ENCODE measurements at places on chromosomes 12 and 14. TPM values are rescaled to one million over a fixed set of nuclear protein-coding genes. Genes with fewer than 3 reads are reported as not detected.

DPPA3 gene
- not detected for total RNA-seq

EIF2S3B gene
- total RNA-seq = 1.2 TPM

HSPB8 gene
- total RNA-seq = 18.9 TPM

LRTM2 gene
- total RNA-seq = not detected

ARHGEF25 gene
- total RNA-seq = 27.1 TPM

TAS2R46 gene
- total RNA-seq = 2.6 TPM

MMP19 gene
- total RNA-seq = 5.2 TPM

PSMA3 gene
- 89.0 TPM for total RNA-seq

SLC35E3 gene
- total RNA-seq = 3.2 TPM

TMEM132C gene
- total RNA-seq = not detected

VRTN gene
- not detected for total RNA-seq

NEK9 gene
- 50.1 TPM for total RNA-seq

ADAM21 gene
- total RNA-seq = 0.33 TPM

ANKS1B gene
- 1.2 TPM for total RNA-seq

KRT79 gene
- not detected for total RNA-seq

SLC17A8 gene
- total RNA-seq = not detected

ARF6 gene
- 59.4 TPM for total RNA-seq

NINJ2 gene
- total RNA-seq = 0.77 TPM

KCNK10 gene
- not detected for total RNA-seq

METTL3 gene
- 87.9 TPM for total RNA-seq

GZMB gene
- not detected for total RNA-seq

HOXC9 gene
- total RNA-seq = not detected

PCED1B gene
- total RNA-seq = 0.66 TPM

PRB2 gene
- not detected for total RNA-seq

ARHGAP9 gene
- total RNA-seq = 0.12 TPM
